ENCODE measurements at places on chromosomes 11 and 22.

GRCh38 chr22:29202212-29203192 is 3.2 kb upstream of the EMID1 start:
- peak; percentile 55 for DNase-seq

DNA sequence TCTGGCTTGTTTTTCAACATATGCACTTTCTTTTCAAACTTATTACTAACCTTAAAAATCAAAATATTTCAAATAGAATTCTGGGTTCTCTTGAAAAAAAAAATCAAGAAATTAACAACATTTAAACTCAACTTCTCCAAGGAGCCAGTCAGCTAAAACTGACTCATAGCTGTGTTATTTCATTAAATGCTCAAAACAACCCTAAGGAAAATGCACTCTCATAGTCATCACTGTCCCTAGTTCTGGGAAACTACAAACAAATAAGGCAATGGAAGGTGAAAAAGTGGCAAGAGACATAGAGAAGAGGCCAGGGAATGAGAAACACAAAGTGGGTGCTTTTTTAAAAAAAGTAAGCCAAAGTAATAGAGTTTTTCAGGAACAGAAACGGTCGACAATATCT is 4.1 kb upstream of the ARHGAP20 start:
- peak; percentile 77 for DNase-seq

- peak; percentile 81 for DNase-seq
These were observed 224.0 kb upstream of the NARS2 start for GRCh38 chr11:78798663-78799062.

- no peak for DNase-seq
These were observed 390 bp upstream of the TMEM151A start for GRCh38 chr11:66291303-66291705.

GRCh38 chr11:83764643-83765042 is 478.5 kb upstream of the CCDC90B start:
- no peak for DNase-seq

GRCh38 chr11:44029507-44029845 is 18.3 kb upstream of the ACCSL start:
- DNase-seq: no peak

GRCh38 chr11:67409261-67409666 is 5.4 kb downstream of the TBC1D10C start:
- DNase-seq: no peak

GRCh38 chr11:127710831-127711230 is 710.3 kb upstream of the KIRREL3 start:
- DNase-seq: no peak

DNA sequence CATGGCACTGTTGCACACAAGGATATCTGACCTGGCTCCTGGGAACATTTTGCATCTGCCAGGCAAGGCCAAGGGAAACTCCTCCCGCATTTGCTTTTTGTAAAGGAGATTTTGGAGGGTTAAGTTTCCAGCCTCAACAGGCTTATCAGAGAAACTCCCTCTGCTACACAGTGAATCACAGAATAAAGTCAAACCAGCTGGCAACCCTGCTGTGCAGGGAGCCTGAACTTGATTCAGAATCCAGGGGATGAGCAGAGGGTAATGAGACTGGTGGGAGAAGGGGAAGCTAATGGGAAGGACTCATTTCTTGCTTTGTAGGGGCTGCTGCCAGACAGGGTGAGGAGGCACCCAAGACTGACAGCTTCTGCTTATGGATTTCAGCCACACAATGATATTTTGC is 185.3 kb upstream of the ISX start:
- DNase-seq: no peak

DNA sequence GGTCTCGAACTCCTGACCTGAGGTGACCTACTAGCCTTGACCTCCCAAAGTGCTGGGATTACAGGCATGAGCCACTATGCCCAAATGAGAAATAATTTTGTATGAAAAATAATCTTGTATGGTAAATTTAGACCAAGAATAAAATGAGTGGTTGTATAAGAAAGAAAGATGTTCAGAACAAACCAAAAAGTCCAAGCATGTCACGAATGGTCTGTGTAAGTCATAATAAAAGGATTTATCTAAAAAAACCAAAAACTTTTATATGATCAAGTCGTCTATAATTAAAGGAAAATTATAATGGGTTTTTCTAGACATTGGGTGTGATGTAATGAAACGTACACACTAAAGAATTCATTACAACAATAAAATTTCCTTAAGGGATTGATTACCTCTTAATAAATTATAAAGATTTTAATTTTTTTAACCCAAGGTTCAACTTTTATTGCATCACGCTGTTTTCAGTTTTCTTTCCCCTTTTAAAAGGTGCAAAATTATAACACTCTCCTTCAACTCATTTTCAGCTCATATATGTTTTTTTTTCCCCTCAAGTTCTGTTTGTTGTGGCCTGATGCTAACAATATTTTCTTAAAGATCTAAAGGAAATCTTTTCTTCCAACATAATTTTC is 8.9 kb upstream of the AQP11 start:
- peak; percentile 21 for DNase-seq

GRCh38 chr11:61048368-61049062 is 53.8 kb upstream of the CD5 start:
- no peak for DNase-seq

DNA sequence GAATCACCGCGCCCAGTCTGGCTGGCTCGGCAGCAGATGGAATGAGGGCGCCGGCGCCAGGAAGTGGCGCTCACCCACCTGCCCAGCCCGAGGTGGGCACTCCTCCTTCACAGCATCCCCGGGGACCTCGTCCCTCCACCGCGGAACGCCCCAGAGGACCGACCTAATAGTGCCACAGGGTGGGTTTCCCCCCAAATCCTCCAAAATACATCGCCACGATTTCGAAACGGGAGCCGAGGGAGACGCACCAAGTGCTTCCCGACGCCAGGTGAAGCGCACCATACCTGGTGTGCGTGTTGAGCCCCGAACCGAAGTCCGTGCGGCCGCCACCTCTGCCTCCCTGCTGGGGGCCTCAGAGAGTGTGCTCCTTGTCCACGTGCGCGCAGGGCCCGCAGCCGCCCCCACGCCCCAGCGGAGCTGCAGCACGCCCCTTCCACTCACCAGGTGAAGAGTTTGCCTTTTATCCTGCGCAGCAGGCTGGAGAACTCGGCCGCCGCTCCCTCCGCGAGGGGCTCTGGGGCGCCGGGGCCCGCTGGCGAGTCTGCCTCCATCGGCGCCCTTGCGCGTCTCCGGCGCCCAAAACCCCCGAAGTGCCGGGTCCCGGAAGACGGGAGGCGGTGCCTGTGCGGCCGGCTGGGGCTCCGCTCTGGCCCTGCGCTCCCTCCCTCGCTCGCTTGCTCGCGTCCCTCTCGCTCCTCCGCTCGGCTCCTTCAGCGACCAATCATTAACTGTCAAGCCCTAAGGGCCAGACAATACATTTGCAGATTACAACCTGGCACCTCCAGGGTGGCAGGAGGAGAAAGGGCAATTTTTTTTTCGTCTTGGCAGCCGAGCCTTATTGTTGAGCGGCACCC is at the start of gene SLC35F2:
Gene SLC35F2, minus strand, starts transcription at position 571 of the 854 bp plus-strand sequence. Its CDS starts 20 bp downstream, at position 551.
- peak; percentile 37 for DNase-seq

GRCh38 chr22:26893173-26894110 is 236.1 kb downstream of the MIAT start:
- DNase-seq: no peak

- no peak for DNase-seq
These were observed 1180.8 kb downstream of the JRKL start for GRCh38 chr11:97570636-97571035.

GRCh38 chr22:19068784-19069271 is 53.4 kb downstream of the DGCR2 start:
- no peak for DNase-seq

DNA sequence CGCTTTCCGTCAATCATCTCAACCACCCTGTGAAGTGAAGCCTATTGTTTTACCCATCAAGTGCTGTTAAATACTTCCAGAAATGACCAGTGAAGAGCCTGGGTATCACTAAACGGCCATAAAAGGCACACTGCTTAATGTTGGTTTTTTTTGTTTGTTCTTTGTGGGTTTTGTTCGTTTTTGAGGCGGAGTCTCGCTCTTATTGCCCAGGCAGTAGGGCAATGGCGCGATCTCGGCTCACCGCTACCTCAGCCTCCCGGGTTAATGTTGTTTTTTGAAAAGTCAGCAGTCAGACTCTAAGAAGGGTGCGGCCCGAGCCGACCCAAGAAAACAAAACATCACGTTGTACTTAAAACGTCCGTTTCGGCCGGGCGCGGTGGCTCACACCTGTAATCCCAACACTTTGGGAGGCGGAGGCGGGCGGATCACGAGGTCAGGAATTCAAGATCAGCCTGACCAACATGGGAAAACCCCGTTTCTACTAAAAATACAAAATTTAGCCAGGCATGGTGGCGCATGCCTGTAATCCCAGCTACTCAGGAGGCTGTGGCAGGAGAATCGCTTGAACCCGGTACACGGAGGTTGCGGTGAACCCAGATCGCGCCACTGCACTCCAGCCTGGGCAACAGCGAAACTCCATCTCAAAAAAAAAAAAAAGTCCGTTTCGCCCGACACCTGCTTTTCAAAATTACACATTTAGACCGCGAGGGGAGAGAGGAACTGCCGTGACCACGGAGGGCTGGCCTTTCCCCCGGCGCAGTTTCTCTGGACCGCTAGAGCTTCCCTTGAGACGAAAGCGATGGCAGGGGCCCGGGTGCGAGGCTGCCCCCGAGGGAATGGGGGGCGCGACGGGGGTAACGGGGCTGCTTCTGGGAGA is 714 bp downstream of the CD59 start:
- no peak for DNase-seq

- DNase-seq: no peak
These were observed 119.5 kb downstream of the APOL5 start for GRCh38 chr22:35837101-35837727.

DNA sequence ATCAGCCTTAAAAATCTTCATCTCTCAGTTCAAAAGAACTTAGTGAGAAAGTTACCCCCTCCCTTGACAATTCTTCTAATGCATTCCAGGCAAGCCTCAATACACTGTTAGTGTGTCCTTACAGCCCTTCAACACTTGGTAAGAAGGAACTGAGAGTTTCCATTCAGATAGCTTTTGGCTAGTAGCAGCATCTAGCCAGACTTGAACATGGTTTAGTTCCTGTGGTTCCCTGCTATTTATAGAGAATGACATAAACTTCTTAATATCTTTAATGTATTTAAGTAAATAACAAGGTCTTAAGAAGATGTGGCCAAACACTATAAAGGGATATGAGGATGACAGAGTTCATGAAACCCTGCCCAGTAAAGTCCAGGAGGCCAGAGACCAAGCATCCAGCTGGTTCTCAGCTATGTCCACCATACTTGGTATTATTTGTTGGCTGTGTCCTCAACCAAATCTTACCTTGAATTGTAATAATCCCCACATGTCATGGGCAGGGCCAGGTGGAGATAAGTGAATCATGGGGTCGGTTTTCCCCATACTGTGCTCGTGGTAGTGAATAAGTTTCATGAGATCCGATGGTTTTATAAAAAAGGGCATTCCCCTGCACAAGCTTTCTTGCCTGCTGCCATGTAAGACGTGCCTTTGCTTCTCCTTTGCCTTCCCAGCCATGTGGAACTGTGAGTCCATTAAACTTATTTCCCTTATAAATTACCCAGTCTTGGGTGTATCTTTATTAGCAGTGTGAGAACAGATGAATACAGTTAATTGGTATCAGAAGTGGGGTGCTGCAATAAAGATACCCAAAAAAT is 132.4 kb downstream of the LARGE1 start:
- peak; percentile 6 for DNase-seq

DNA sequence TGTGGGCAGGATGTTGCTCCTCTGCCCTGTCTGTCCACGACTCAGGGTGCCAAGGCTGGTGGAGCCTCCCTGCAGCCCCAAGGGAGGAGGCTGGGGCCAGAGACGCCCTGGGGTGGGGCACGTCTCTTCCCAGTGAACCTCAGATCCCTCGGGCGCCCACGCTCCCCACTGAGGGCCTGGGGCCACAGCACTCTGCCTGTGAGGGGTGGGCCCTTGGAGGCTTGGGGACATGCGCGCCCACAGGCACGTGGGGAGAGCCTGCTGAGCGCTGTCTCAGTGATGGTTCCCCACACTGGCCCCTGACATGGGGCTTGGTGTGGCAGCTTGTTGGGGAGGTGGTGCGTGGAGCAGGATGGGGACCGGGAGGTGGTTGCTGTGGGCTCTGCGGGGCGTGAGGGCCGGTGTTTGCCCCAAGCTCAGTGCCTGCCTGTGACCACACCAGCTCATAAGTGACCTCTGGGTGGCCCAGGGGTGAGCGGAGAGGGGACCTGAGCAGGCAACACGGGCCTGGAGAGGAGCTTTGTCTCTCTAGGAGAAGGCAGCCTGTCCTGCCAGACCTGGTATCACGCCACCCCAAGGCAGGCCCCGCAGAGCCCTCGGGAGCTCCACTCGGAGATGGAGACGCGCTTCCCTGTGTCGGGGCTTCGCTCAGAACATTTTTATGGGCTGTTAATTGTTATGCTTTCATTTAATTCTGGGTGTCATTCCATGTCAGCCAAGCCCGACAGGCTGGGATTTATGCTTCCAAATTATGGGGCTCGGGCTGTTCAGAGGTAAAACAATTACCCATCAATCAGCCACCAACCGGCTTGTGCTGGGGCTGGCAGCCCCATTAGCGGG is 27.4 kb upstream of the CCDC188 start:
- DNase-seq: no peak

DNA sequence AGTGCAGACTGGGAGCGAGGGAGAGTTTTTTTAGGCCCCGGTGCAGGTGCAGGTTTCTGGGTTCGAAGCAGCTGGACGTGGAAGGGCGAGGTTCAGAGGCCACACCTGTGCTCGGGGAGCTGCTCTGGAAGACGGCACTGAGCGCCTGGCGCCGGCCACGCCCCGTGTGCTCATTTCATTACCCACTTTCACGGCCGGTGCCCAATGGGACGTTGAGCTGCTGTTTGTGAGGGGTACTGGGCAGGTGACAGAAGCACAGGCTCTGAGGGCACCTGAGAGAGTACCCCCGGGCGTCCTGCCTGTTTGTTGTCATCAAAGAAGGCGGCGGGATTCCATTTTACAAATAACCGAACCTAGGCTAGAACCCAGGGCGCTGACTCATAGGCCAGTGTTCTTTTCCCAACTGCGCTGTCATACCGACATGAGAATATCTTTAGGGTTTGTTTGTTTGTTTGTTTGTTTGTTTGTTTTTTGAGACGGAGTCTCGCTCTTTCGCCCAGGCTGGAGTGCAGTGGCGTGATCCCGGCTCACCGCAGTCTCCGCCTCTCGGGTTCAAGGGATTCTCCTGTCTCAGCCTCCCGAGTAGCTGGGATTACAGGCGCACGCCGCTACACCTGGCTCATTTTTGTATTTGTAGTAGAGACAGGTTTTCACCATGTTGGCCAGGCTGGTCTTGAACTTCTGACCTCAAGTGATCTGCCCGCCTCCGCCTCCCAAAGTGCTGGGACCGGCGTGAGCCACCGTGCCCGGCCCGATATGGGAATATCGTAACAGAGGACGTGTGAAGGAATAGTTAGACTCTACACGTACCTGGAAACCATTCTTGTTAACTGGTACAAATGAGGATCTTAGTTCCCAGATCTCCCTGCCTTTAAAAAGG is 16.6 kb upstream of the SPTBN2 start:
- DNase-seq: no peak

GRCh38 chr22:26709617-26710390 is 52.4 kb downstream of the MIAT start:
- peak; percentile 76 for DNase-seq

- no peak for DNase-seq
These were observed 24.4 kb upstream of the BIRC3 start for GRCh38 chr11:102292933-102293332.

GRCh38 chr11:42065199-42065598 is 605.7 kb upstream of the LRRC4C start:
- DNase-seq: no peak
